ENCODE measurements at places on chromosomes 4 and X. TPM values are rescaled to one million over a fixed set of nuclear protein-coding genes. Genes with fewer than 3 reads are reported as not detected.

GRCh38 chr4:130985371-130985770, 1889.4 kb downstream of the C4orf33 start:
- H3K4me1 ChIP-seq, result no peaks in the 10 kb centered on the region
- no peak overlapping the region for H3K4me3 ChIP-seq
- H3K27me3 ChIP-seq, result no peaks in the 10 kb centered on the region
- no peaks in the 10 kb centered on the region for H3K36me3 ChIP-seq
- DNase-seq, result no peak

DNA sequence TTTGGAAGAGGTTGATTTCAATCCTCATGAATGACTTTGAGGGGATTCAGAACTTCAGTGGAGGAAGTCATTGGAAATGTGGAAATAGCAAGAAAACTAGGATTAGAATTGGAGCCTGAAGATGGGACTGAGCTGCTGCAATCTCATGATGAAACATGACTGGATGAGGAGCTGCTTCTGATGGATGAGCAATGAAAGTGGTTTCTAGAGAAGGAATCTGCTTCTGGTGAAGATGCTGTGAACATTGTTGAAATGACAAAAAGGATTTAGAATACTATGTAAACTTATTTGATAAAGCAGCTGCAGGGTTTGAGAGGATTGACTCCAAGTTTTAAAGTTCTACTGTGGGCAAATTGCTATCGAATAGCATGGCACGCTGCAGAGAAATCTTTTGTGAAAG, 27.1 kb downstream of the EVC start:
- no peak for DNase-seq
- no peak overlapping the region for H3K4me3 ChIP-seq
- H3K36me3 ChIP-seq, result no peaks in the 10 kb centered on the region
- H3K27me3 ChIP-seq, result peaks cover 3% of the 10 kb centered on the region

DNA sequence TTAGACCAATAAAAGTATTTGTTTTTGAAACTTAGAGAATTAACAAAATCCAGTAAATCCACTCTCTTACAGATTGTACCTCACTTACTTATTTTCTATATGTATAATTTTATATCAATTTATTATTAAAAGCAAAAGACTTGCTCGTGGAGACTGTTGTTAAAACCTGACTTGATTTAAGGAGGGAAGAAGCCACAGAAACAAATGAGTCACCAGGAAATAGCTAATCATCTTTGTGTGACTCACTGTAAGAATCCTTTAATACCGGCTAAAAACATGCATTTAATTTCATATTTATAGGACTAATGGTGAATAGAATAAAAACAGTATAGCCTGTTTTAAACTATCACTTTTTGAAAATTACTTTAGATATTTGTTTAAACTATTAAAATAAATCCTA, 29.9 kb upstream of the UBE2NL start:
- no peaks in the 10 kb centered on the region for H3K4me1 ChIP-seq
- H3K4me3 ChIP-seq, result no peak overlapping the region
- no peaks in the 10 kb centered on the region for H3K27me3 ChIP-seq
- H3K27ac ChIP-seq, result no peak overlapping the region

- no peaks in the 10 kb centered on the region for H3K4me1 ChIP-seq
- DNase-seq, result no peak
- no peaks in the 10 kb centered on the region for H3K36me3 ChIP-seq
- no peak overlapping the region for H3K4me3 ChIP-seq
Measured at GRCh38 chr4:84258905-84259830, 239.9 kb downstream of the NKX6-1 start.

GRCh38 chr4:110202024-110202423, 3.6 kb upstream of the ELOVL6 start:
- no peak for DNase-seq
- H3K27ac ChIP-seq, result no peak overlapping the region
- H3K4me3 ChIP-seq, result no peak overlapping the region
- peaks cover 8% of the 10 kb centered on the region for H3K4me1 ChIP-seq
- H3K27me3 ChIP-seq, result no peaks in the 10 kb centered on the region
- no peaks in the 10 kb centered on the region for H3K36me3 ChIP-seq

GRCh38 chr4:63563288-63564014, 845.8 kb downstream of the TECRL start:
- no peaks in the 10 kb centered on the region for H3K36me3 ChIP-seq
- no peak overlapping the region for H3K27ac ChIP-seq
- no peak overlapping the region for H3K4me3 ChIP-seq
- DNase-seq, result no peak

DNA sequence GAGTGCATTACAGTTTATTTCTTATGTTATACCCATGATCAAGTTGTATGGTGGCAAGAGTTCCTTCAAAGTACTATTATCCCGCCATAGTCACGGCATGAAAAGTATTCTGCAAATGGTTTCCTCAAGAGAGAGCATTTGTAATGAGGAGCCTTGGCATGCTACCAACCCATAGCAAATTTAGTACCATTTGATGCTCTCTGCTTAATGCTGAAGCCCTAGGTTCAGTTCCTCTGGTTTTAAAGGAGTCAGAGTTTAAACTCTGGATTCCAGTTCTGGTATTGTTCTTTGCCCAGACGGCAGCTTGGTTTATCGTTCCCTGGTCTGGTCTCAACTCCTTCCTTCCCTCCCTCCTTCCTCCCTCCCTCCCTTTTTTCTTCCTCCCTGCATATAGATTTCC, 371.3 kb downstream of the BMPR1B start:
- H3K27me3 ChIP-seq, result peaks cover 1% of the 10 kb centered on the region
- H3K27ac ChIP-seq, result no peak overlapping the region
- DNase-seq, result no peak
- H3K4me3 ChIP-seq, result no peak overlapping the region
- peaks cover 8% of the 10 kb centered on the region for H3K4me1 ChIP-seq
- no peaks in the 10 kb centered on the region for H3K36me3 ChIP-seq

- no peak overlapping the region for H3K4me3 ChIP-seq
- H3K36me3 ChIP-seq, result no peaks in the 10 kb centered on the region
- H3K27ac ChIP-seq, result no peak overlapping the region
- H3K4me1 ChIP-seq, result no peaks in the 10 kb centered on the region
Measured at GRCh38 chrX:38986586-38986985, 185.3 kb downstream of the MID1IP1 start.

DNA sequence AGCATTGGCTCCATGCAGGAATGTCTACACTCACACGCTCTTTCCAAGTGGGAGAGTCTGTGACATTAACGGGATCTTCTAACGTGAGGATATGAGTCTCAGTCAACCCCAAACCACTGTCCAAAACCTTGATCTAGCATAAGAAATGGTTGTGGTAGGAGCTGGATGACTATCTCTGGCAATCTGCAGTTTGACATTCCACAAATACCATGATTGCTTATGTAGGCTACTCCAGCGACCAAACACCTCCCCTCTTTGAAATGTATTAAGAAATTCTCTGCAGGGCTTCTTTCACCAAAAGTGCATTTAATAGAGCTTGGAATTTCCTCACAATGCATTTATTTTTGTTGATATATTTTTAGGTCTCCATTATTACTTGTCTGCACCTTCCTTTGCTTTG, 14.1 kb upstream of the STX18 start:
- no peak for DNase-seq
- H3K27me3 ChIP-seq, result no peaks in the 10 kb centered on the region
- no peak overlapping the region for H3K4me3 ChIP-seq
- H3K4me1 ChIP-seq, result peaks cover 3% of the 10 kb centered on the region
- peaks cover 30% of the 10 kb centered on the region for H3K36me3 ChIP-seq

GRCh38 chr4:189237340-189237739, 703.3 kb upstream of the FRG1 start:
- H3K27me3 ChIP-seq, result no peaks in the 10 kb centered on the region
- no peaks in the 10 kb centered on the region for H3K36me3 ChIP-seq
- no peak for DNase-seq
- no peaks in the 10 kb centered on the region for H3K4me1 ChIP-seq

DNA sequence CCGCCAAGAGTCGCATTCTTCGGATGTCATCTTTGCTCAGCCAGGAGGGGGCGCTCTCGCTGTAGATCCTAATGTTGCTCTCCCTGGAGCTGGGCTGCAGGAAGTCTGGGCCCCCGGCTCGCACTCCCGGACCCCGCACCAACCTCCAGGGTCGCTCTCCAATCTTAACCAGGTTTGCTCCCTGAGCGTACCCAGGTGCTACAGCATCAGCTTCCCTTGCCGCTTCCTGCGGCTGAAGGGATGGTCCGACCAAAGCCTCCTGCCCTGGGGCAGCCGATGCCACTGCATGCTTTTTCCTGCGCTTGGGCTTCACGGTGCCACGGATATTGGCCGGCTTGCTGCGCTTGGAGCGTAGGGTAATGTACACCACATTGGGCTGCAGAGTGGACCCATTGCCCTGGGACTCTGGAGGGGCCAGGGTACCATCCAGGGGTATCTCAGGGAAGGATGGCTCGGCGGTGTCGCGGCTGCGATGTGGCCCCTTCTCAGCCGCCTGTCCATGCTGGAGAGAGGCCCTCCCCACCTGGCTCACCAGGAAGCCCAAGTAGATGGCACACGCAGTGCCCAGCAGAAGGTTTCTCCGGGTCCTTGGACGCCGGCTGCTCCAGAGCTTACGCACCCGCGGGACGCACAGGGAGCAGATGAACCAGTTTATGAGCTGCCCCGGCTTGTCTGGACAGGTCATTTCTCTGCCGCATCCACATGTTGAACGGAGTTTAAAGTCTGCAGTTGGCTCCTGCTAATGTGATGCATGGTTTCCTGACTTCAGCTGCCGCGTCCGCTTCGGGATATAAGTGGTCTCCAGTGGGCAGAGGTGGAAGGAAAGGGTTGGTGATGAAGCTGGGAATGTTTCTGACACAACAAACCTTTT, 1.9 kb downstream of the GASK1B start:
- no peak overlapping the region for H3K4me3 ChIP-seq
- H3K27ac ChIP-seq, result no peak overlapping the region
- DNase-seq, result peak; percentile 59
- H3K36me3 ChIP-seq, result no peaks in the 10 kb centered on the region
- peaks cover 26% of the 10 kb centered on the region for H3K27me3 ChIP-seq

- peaks cover 11% of the 10 kb centered on the region for H3K27me3 ChIP-seq
- H3K4me1 ChIP-seq, result peaks cover 14% of the 10 kb centered on the region
- peak; percentile 91 for DNase-seq
- peak within 1 kb of the TSS; percentile 72 for H3K27ac ChIP-seq
Measured at GRCh38 chr4:139177049-139177868, at the start of gene ELF2. ELF2 (minus strand) TSS chr4:139177218; CDS start chr4:139137701, 39,517 bp downstream.

DNA sequence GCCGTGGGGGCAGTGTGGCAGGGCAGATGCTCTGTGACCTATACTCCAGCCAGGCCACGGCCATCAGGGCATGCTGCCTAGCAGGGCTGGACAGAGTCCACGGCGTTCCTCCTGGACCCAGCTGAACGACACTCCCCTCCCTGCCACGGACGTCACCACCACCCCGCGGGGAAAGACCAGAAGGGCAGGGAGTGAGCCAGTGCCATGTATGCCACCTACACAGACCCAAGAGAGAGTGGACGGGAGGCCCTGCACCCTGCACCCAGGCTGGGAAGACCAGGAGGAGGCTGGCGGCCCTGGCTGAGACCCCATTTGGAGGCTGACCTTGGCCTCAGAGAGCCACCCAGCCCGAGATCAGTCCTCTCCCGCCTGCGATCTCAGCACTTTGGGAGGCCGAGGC, 101.9 kb downstream of the FAM53A start:
- no peak overlapping the region for H3K4me3 ChIP-seq
- no peak for DNase-seq
- no peaks in the 10 kb centered on the region for H3K27me3 ChIP-seq

- H3K27ac ChIP-seq, result peak overlapping the region; percentile 82
- DNase-seq, result peak; percentile 37
- peaks cover 5% of the 10 kb centered on the region for H3K27me3 ChIP-seq
Measured at GRCh38 chr4:38509551-38509950, 154.4 kb upstream of the KLF3 start.

- no peaks in the 10 kb centered on the region for H3K27me3 ChIP-seq
- H3K27ac ChIP-seq, result no peak overlapping the region
- no peak overlapping the region for H3K4me3 ChIP-seq
Measured at GRCh38 chr4:18937746-18938145, 916.2 kb upstream of the LCORL start.

GRCh38 chr4:108166038-108166437, 2.7 kb downstream of the LEF1 start:
- H3K4me1 ChIP-seq, result peaks cover 37% of the 10 kb centered on the region
- peaks cover 45% of the 10 kb centered on the region for H3K36me3 ChIP-seq
- peak overlapping the region; percentile 96 for H3K27ac ChIP-seq

GRCh38 chrX:11298600-11298999, 5.4 kb downstream of the AMELX start:
- no peak overlapping the region for H3K4me3 ChIP-seq
- H3K4me1 ChIP-seq, result no peaks in the 10 kb centered on the region
- no peak overlapping the region for H3K27ac ChIP-seq
- no peak for DNase-seq

GRCh38 chrX:4825550-4825949, 1112.1 kb upstream of the PRKX start:
- no peak overlapping the region for H3K4me3 ChIP-seq
- H3K36me3 ChIP-seq, result no peaks in the 10 kb centered on the region
- no peaks in the 10 kb centered on the region for H3K4me1 ChIP-seq
- DNase-seq, result no peak
- no peaks in the 10 kb centered on the region for H3K27me3 ChIP-seq

The XG gene
- total RNA-seq, result not detected

The CCDC110 gene
- 0.40 TPM for total RNA-seq

The COL25A1 gene
- total RNA-seq, result not detected

The MRPL1 gene
- total RNA-seq, result 70.6 TPM

The SMIM43 gene
- not detected for total RNA-seq

The POF1B gene
- total RNA-seq, result 0.05 TPM

The TRIM61 gene
- 1.2 TPM for total RNA-seq

The CSAG1 gene
- total RNA-seq, result not detected

The MAGEC2 gene
- not detected for total RNA-seq

The MAGEA10 gene
- not detected for total RNA-seq

Data from activated CD4-positive, alpha-beta T cell treated with anti-CD3 and anti-CD28 coated beads for 36 hours (primary cell).